ENCODE measurements at places on chromosomes 1 and 21.

GRCh38 chr1:36125129-36125991 lies at the start of gene COL8A2:
Gene COL8A2 (minus strand): TSS chr1:36125222. CDS start chr1:36100242, 24,980 bp downstream.
- no peak for DNase-seq

- DNase-seq = no peak
Measured at GRCh38 chr1:109432336-109432735, 6.1 kb upstream of the PSMA5 start.

DNA sequence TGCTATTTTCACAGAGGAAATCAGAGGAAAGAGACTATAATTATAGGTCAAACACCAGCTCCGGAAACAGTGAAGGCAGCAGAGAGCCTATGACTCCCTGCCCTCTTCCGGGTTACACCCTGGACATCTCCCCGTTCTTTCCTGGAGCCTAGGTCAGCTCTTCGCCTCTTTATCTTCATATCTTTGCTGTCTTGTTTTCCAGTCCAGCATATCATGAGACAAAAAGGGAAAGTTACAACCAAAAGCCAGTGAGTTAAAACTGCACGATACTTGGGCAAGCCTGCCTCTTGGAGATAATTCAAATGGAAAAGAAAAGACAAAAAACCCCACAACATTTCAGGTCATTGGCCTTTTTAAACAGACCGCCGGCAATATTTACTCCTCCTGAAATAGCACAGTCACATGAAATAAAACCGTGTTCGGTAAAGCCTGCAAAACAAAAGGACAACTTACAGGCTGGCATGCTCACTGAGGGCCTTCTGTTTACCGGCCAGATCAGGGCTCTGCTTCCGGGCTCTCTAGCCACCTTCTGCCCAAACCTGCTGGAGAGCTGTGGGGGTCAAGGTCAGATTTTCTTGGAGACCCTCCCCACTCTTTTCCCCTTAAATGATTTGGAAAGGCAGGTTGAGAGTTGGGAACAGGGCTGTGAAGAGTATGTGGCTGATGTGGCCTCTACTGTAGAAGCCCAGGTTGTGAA lies 42.8 kb upstream of the PPP2R5A start:
- no peak for DNase-seq

DNA sequence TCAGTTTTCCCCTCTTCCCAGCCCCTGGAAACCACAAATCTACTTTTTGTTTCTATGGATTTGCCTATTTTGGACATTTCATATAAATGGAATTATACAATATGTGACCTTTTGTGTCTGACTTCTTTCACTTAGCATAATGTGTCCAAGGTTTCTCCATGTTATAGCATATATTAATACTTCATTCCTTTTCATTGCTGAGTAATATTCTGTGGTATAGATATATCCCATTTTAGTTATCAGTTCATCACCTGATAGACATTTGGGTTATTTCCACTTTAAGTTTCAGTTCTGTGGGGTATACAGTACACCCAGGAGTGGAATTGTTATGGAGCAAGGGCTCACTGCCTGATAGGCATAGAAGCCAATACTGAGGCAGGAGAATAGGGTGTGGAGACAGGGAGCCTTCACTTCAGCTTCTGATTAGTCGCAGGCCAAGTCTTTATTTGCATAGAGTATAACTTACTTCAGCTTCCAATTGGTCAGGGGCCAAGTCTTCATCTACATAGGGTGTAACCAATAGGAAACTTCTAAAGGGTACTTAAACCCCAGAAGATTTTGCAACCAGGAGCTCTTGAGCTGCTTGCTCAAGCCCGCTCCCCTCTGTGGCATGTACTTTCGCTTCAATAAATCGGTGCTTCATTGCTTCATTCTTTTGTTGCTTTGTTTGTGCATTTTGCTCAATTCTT lies 8.3 kb upstream of the NVL start:
- no peak for DNase-seq

DNA sequence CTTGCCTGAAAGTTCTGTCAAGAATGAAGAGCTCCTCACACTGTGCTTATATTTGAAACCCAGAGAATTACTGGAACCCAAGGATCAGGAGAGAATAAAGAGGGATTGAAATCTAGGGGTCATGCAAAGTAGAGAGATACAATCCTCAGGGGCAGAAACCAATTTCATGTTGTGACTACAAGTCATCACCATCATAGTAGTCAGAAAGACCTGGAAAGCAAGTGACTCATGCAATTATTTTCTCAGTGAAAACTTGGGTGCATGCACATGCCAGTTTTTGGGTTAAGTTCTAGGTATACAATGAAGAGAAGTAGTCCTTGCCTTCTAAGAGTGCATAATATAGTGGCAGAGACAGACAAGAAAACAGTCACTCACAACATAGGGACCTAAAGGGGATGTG lies 210.0 kb downstream of the ZC3H11B start:
- no peak for DNase-seq

DNA sequence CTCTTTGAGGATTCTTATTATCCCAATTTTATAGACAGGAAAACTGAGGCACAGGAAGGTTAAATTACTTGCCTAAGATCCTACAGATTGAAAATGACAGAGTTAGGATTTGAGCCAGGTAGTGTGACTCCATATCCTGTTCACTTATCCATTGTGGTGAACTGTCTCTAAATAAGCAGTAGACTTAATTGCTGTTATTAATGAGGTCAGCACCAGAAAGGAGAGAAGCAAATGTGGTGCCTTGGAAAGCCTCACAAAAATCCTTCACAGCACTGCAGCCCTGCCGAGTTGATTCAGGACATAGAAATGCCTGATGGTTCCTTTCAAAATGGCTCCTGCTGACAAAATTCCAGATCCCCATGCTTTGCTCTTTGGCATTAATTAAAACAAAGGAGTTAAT lies 193.3 kb upstream of the BEND5 start:
- no peak for DNase-seq

DNA sequence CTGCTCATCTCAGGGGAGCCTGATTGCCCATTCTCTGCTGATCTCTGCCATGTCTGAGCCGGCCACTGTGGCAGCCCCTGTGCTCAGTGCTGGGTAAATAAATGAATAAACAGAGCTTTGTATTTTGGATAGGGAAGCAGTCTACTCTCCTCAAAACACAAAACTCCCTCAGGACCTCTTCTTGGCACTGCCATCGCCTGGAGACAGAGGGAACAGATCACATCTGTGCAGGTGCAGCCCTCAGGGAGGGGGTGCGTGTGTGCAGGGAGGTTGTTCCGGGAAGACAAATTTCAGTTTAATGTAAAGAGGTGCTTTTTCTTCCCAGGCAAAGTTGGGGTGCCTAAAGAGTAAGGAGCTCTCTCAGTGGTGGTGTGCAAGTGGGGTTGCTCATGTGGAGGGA lies 7.7 kb upstream of the FAM167B start:
- DNase-seq = no peak

DNA sequence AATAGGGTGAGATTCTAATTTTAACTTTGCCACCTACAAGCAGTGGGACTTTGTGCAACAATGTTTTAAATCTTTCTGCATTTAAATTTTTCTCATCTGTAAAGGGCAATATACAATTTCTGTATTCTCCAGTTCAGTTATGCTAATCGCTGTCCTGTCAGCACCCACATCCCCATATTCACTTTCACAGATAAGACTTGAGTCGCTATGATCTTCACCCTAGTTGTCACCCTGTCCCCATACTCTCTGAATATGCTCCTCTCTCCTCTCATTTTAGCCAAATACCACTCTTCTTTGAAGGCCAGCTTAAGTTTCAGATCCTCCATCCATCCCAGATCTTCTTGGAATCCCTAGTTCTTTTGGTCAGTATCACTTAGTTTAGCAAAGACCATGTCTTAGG lies 8.8 kb downstream of the DDR2 start:
- DNase-seq = no peak

GRCh38 chr1:90969241-90969640 lies 52.6 kb downstream of the ZNF644 start:
- DNase-seq = no peak

DNA sequence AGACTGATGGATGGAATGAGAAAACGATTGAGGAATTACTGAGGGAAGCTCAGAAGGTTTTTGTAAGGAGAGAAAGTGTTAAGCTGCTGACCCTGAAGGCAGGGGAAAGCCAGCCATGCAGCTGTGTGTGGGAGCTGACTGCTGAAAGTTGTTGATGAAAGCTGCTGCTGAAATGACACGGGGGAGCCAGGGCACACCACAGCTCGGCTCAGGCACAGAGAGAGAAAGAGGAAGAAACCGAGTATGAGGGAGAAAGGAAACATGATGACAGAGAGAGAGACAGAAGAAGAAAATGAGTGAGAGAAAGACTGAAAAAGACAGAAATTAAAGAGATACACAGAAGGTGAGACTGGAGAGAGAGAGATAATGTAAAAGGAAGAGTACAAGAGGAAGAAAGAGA lies 115.5 kb downstream of the LRRC53 start:
- DNase-seq = no peak

DNA sequence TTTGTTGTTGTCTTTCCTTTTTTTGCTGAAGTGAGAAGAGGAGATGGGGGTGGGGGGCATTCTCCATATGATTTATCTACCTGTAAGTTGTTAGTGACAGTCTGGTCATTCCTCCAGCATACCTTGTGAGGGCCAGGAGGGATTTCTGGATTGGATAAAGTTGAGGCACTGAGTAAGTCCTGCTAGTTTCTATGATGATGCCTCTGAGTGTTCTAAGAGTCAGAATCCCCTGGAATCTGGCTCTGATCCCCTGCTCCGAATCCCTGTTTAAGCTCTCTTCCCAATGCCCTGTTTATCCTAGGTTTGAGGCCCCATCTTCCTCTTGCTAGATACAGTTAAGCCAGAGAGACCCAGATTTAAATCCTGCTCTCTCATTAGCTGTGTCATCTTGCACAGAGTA lies 83.2 kb upstream of the HOOK1 start:
- DNase-seq = no peak

GRCh38 chr1:116113615-116114014 lies 2.4 kb downstream of the MAB21L3 start:
- no peak for DNase-seq

DNA sequence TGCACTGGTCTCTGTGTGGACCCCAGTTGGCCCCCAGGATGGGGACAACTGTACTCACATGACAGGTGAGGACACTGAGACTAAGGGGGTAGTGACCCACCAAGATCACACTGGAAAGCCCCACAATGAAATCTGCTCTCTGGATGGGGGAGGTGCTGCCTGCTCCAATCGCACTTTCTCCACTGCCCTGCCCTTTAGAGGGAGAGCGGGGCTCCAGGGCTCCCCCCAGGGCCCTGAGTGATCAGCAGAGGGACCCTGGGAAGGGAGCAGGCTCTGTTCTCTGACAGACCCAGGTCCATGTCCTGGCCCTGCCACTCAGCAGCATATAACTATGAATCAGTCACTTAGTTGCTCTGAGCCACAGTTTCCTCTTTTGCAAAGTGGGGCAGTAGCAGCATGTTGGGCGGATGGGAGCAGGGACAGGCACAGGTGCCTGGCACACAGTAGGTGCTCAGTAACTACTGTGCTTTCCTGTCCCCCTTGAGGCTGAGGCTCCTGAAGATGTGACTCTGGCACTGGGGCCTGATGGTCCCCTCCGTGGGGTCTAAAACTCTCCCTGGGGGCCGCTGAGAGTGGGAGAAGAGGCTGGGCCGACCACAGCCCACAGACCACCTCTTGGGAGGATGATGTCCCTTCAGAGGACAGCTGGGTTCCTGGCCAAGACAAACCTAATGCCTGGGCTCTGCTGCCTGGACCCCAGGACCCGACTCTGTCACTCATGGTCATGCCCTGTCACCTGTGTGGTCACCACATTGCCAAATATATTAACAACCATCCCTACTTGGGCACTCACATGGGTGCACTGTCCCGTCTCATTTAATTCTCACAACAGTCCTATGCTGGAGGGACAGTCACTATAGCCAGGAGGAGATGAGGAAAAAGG lies 222.7 kb downstream of the PTPRU start:
- DNase-seq = no peak

- peak; percentile 91 for DNase-seq
Measured at GRCh38 chr1:24925082-24925779, 4.8 kb downstream of the RUNX3 start.

DNA sequence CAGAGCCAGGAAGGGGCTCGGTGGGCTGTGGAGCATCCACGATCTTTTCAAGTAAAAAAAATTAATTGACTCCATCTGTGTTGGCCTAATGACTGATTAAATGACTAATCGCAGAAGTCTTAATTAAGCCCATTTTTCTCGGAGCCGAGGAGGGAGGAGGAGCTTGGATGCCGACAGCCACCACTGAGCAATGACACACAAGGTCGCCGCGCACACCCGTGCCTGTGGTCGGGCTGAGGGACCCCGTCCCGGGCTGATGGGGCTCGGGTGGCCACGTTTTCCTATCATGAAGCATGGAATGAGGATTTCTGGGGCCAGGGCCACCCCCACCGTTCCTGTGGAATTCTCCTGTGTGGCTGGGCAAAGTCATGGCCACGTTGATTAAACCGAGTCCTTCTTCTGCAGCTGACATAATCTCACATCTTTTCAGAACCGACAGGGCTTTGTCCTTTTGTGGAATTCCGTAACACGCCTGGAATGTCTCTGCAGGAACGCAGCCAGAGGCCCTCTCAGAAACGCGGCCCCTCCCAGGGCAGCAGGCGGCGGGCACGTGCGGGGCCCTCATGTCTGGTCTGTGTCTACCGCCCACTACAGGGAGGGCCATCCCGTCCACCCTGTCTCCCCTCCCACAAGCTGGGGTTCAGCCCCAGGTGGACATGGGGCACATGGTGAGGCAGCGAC lies 60.7 kb downstream of the MORN1 start:
- no peak for DNase-seq

DNA sequence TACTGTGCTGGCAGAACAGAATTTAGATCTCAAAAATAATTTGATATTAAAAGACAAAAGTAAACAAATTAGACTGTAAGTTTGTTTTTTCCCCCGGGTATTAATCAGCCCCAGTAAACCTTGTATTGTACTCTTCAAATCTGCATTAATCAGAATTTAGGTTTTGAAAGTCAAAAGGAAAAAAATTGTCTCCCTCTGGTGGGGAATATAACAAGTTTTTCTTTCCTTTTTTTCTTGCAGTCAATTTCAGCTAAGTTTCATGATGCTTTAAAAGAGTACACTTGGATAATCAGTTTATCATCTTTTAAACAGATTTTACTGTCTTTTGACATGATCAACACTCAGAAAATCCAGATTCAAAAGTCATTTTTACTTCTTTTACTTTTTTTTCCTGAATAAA lies 134.5 kb upstream of the PKN2 start:
- no peak for DNase-seq

DNA sequence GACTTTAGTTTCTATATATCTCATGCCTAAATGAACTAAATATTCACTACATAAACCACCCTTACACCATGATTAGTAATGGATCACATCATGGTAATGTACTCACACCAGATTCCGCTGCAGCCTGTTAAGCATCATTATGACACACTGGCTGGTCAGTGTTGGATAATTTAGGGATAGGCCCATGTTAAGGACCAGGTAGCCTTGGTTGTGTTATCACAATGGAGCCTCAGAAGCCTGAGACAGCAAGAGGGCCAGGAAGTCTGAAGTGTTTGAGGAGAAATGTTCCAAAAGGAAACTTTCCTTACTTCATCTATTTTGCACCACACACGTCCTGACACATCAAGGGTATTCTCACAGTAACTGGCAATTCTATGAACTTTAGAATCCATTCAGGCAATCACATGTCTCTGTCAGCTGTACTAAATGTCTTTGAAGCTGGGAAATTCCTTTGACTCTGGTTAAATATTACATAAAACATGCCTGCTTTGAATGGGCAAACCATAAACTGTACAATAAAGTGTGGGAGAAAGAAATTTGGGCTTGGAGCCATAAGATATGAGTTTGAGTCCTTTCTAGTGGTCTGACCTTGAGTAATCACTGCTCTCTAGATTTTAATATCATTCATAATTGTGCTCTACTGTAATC lies 105.3 kb upstream of the DPT start:
- DNase-seq = no peak

Data from T-helper 1 cell (primary cell).